ENCODE measurements at places on chromosomes 1 and 21. TPM values are rescaled to one million over a fixed set of nuclear protein-coding genes. Genes with fewer than 3 reads are reported as not detected.

DNA sequence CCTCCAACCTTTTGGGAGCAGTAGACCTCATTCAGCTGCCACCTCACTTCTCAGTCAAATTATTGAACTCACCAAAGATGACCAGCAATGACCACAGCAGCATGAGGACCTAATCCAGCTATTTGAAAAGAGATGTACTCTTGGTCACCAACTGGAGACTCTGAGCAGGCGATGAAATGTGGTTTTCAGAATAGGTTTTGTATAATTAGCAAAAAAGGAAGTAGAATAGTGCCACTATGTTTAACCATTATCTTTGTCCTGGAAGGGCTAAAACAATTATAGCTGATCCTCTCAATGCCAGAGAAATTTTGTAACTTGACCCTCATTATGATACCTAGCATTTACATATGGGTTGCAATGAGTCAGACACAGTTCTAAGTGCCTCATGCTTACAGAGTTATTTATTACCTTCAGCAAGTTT is at the start of gene FCRL2:
TSS of gene FCRL2 (minus strand) at position 162 of the 421 bp plus-strand sequence. CDS start at position 103, 59 bp downstream.
- no peak for DNase-seq

The PRDM15 gene
- total RNA-seq = 10.4 TPM

The LPAR3 gene
- total RNA-seq = 14.0 TPM

The PWP2 gene
- 16.3 TPM for total RNA-seq

The TNFSF4 gene
- total RNA-seq = 0.31 TPM

DNA sequence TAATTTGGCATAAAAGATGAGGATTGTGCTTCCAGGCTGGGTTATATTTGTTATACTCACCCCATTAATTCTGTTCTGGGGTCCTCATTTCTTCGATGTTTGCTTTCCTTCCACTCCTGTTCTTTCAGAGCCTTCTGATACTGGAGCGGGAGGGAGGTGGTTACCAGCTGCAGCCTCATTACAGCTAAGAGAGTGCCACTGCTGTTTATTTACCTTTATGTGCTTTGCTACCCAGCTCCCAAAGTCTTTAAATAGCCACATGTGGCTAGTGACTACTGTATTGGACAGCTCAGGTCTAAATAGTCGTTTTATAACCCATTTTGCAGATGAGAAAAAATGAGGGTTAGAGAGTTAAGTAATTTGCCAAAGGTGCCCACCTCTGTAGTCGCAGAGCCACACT is 25.1 kb downstream of the PLEKHM2 start:
- no peak for DNase-seq

The OR2T11 gene
- total RNA-seq = not detected

DNA sequence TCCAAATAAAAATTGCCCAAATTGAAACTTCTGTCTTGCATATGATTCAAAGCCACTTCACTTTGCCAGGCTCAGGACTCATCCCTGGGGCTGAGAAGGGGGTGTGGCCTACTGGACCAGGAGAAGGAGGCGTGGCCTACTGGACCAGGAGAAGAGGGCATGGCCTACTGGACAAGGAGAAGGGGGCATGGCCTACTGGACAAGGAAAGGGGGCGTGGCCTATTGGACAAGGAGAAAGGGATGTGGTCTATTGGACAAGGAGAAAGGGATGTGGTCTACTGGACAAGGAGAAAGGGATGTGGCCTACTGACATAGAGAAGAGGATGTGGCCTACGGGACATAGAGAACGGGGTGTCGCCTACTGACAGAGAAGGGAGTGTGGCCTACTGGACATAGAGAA is 405.3 kb downstream of the RRAGC start:
- DNase-seq = no peak

The USP48 gene
- 62.3 TPM for total RNA-seq

DNA sequence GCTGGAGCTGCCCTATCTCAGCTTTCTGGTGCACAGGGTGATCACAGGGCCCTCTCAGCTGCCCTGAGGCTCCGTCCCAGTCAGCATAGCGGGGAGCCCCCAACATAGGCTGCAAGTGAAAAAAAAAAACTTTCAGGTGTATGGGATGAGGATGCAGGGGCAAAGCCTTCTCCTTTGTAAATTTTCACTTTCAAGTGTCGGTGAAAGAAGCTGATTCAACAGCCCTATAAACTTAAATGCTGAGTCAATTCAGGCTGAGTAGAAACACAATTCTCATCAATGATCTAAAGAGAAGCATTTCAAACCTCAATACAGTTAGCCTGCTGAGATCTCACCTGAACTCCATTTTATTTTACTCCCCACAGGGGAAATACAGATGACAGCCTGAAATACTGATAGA is 171.2 kb downstream of the SEC16B start:
- no peak for DNase-seq

DNA sequence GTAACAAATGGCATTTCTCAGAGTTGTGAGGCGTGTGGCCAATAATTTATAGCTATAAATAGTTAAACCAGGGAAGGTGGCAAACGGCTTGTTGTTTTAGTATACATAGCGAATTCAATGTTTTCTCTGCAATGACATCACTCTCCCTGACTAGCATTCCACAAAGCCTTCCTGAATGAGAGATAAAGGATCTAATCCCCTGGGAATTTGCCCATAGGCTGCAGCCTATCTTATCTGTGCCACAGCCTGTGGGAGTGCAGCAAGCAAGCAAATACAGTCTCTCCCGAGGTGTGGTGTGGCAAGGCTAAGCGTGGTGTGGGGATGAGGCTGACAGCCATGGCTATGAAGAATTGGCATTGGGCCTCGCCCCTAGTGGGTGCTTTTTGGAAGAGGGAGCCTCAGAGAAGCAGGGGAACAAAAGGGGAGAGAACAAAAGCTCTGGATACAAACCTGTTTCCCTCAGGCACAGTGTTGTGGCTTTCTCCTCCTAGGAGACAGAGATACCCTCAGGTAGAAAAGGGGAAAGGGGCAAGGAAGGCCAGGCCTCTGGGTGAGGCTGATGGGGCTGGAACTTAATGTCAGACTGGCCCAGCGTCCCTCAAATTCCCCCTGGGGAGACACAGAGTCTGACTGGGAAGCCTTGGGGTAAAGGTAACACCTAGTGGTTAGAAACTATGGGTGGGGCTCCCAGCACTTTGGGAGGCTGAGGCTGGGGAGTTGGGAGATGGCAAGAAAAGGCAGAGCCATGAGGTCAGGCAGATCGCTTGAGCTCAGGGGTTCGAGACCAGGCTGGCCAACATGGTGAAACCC is 8.9 kb downstream of the TAGLN2 start:
- DNase-seq = peak; percentile 50

GRCh38 chr1:206001476-206001888 is 1.7 kb downstream of the RAB7B start:
- peak; percentile 48 for DNase-seq

DNA sequence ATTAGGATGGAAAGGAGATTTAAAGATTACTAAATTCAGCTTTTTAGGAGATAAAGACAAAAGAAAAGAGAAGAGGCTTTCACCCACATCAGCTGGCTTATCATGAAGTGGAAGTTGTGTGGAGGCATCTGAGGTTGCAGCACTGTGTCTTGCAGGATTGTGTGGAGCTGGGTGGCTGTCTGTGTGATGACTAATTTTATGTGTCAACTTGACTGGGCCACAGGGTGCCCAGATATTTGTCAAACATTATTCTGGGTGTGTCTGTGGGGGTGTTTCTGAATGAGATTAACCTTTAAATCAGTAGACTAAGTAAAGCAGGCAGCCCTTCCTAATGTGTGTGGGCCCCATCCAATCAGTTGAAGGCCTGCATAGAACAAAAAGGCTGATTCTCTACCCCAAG is 3.9 kb downstream of the KCNA10 start:
- no peak for DNase-seq

- no peak for DNase-seq
Observed at GRCh38 chr1:185742403-185742802, 8.2 kb downstream of the HMCN1 start.

The PDZK1 gene
- 3.3 TPM for total RNA-seq

DNA sequence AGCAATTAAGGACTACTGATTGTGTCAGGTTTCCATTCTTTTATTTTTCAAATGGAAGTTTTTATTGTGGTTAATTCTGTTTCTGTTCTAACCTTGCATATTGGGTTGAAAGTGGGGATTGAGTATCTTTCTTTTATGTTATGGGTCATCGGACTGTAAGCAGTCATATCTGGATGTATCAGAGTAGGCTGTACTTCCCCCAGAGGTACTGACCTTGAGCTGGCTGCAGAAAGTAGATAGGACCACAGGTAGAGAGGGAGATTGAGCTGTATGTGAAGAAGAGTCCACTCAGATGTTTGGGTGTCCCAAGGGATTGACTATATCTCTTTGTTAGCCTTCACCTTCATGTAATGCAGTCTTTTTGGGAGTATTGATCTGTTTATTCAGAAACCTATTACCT is 20.5 kb upstream of the ALG14 start:
- DNase-seq = no peak

- peak; percentile 1 for DNase-seq
Observed at GRCh38 chr1:115906627-115907026, 65.7 kb upstream of the NHLH2 start.

- peak; percentile 9 for DNase-seq
Observed at GRCh38 chr1:95003433-95003738, 69.4 kb downstream of the ALG14 start.

GRCh38 chr1:239742416-239743109 is 349.1 kb upstream of the FMN2 start:
- no peak for DNase-seq

- no peak for DNase-seq
Observed at GRCh38 chr1:23524716-23525401, 6.2 kb downstream of the E2F2 start.

The GBP3 gene
- 95.4 TPM for total RNA-seq

The FCRL6 gene
- not detected for total RNA-seq

The SYF2 gene
- 28.2 TPM for total RNA-seq

GRCh38 chr1:2099886-2100779 is 49.9 kb downstream of the PRKCZ start:
- DNase-seq = no peak

The DDR2 gene
- total RNA-seq = 0.34 TPM

GRCh38 chr1:147676311-147677085 is 6.2 kb upstream of the ACP6 start:
- DNase-seq = peak; percentile 67

- no peak for DNase-seq
Observed at GRCh38 chr1:87119541-87120140, 205.2 kb downstream of the HS2ST1 start.

DNA sequence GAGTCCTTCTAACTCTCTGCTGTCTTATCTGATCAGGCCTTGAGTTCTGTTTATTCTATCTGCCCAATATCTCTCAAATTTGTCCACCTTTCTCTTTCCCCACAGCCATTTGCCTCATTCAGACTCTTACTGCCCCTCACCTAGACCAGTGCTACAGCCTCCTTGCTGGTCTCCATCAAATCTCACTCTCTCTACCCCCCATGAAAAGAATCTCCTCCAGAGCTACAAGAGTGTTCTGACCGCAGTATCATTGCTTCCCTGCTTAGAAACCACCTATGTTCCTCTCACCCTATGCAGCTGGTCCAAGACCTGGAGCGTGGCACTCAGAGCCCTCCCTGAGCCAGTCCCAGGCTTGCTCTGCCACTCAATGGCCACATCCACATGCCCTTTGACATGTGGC is 231.0 kb upstream of the JUN start:
- no peak for DNase-seq

DNA sequence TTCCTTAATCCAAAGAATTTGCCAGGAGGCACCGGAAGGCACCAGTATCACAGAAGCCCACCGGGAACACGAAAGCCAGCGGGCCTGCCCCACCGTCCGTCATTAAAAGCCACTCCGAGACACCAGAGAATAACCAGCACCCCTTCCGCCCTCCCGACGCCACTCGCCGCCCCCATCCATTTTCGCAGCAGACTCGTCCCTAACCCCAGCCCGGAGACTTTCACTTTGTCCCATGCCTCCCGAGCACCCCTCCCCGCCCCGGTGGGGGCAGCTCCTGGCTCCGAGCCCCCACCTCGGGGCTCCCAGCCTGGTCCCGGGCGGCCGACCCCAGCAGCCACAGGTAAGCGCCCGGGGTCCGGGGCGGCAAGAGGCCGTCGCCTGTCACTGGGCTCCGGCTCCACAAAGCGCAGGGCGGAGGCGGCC is 105.4 kb downstream of the SLC45A1 start:
- no peak for DNase-seq

GRCh38 chr1:10178597-10179405 is 31.6 kb upstream of the KIF1B start:
- DNase-seq = no peak

DNA sequence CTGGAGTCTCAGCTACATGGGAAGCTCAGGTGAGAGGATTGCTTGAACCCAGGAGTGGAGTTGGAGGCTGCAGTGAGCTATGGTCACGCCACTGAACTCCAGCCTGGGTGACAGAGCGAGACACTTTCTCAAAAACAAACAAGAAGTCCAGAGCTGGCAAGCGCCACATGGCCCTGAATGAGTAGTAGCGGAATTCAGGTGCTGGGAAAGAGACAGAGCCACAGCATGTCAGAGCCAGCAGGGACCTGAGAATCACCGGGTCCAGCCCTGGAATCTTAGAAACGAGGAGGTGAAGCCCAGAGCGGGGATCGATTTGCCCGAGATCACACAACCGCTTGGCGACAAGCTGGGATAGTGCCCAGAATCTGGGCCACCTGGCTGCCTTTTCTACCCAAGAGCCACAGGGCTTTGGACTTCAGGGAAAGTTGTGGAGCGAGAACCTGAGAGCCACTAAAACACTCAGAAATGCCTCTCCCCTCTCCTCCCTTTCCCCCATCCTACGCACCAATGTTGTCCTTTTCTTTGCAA is 9.8 kb downstream of the ARL8A start:
- no peak for DNase-seq

Measured in Calu3 (cell line).